CD4-positive, alpha-beta T cell treated with Interleukin-17A for 4 hours (primary cell): ENCODE measurements at places on chromosomes 3 and 15.
A peak's percentile ranks its signal among the peaks of the same experiment; 100 is the strongest.

DNA sequence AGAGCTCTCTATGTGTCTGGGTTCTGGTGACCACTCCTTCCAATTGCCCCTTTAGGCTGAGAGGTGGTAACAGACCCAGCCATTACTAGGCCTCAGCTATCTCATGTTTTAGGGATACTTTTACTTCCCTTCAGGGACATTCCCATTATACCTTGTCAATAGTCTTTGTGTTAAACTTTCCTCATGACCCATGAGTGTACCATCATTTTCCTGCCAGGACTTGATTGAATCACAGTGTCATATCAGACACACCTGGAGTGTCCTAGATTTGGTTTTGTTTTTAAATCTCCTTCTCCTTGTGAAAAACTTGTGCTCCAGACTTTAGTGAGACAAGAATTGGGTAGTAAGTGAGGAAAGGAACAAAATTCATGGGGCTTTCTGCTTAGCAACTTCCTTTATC lies 136.6 kb downstream of the KCNAB1 start:
- DNase-seq, result no peak

DNA sequence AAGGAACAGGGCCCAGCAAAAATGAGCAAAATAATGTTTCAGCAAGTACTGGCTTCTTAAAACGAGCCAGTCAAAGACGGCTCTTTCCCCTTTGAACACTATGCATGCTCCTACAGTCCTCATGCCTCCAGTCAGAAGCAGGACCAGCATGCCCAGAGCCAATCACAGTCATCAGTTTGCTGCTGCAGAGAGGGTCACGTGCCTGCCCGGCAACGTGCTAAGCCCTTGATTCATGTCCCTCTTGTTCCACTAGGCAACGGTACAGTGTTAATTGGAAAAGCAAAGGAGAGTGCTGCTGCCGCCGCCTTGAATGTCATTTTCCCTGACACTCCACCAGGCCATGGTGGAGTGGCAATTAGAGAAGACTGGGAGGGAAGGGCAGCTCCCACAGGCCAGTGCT lies 500.1 kb downstream of the OCA2 start:
- DNase-seq, result no peak

DNA sequence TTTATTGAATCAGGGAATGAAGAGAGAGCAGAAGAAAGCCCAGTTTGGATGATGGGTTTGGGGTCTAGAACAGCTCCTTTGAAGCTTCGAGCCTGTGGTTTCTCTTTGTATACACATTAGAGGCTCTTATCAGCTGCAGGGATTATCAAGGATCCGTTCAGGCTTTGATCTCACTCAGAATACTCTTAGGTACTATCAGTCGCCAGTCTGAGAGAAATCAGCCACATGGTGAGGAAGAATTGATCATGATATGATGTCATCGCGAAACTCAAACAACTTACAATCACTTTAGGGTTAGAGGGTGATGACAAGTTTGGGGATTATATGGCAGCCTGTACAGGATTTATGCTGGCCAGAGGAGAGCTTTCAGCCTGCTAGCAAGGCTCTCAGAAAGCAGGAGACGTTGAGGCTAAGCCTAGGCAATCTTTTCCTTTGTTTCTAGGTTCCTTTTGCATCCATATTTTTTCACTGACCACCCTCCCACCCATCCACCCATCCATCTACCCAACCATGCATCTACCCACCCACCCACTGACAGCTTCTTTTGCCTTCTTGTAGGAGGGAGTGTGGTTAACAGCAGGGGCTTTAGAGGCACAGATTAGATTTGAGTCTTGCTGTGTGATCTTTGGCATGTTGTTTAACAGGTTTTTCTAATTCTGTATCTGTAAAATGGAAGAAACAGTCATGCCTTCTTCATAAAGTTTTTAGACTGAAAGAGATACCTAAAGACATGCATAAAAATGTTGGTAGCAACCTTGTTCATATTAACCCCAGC lies 330.4 kb upstream of the LRRFIP2 start:
- DNase-seq, result no peak

DNA sequence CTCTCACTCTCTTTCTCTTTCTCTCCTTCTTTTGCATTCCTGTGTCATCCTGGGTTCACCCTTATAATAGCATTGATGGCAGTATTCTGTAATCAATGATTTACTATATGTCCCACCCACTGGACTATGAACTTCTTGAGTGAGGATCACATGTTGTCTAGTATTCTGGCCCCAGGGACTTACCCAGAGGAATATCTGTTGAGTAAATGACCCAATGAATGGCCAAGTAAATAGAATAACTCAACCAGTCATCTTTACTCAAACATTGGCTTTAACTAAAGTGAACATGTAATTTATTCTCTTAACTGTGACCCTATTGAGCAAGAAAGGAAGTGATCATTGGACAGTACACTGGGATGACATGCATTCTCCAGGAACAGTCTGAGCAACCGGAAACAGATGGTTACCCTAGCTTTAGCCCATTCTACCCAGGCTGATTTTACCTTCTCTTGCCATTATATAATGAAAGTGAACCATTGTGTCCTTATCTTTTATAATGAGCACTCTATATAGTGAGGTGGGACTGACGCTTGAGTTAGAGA lies 94.5 kb upstream of the SOX14 start:
- DNase-seq, result no peak

DNA sequence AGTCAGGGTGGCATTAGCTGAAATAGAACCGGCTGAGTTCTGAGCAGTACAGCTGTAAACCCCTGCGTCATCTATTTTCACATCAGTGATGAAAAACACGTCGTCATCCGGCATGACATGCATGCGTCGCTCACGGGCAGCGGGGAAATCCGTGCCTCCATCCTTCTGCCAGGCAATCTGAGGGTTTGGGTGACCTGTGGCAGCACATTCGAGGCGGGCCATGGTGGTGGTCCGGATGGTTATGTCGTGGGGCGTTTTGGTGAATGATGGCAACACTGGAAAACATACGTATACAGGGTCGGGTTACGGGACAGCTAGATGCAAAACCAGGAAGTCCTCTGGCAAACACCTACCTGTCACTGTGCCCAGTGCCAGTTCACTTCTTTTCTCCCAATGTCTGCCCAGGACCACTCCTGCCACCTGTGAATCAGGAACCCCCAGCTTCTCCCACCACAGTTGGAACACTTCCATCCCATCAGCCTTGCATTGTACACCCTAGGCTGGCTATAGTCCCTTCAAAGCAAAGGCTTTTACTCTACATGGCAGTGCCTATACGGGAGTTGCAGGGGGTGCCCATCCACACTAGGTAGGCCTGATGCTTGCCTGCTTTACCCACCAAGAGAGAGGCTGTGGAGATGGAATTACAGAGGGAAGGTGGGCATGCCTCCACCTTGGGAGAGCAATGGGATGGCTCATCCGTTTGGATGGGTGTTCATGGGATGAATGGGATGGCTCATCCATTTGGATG lies 116.7 kb downstream of the LRIG1 start:
- DNase-seq, result no peak

DNA sequence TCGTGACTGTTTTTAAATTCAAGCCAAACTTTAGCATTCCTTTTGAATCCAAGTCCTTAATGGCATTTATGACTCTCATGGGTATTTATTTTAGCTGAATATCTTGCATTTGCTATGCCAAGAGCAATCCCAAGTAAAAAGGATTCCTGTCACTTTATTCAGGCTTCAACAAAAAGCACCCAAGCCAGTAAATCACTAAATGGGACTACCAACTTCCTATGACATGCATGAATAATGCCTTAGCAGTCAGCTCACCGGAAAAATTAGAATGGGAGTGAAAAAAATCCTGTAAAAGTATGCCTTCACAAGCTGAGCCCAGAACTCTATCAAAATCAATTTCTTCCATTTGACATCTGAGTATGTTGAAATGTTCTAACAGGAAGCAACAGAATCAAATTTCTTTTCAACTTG lies 1297.9 kb downstream of the ROBO2 start:
- no peak for DNase-seq

GRCh38 chr15:92098869-92099268 lies 245.4 kb downstream of the SLCO3A1 start:
- no peak for DNase-seq

DNA sequence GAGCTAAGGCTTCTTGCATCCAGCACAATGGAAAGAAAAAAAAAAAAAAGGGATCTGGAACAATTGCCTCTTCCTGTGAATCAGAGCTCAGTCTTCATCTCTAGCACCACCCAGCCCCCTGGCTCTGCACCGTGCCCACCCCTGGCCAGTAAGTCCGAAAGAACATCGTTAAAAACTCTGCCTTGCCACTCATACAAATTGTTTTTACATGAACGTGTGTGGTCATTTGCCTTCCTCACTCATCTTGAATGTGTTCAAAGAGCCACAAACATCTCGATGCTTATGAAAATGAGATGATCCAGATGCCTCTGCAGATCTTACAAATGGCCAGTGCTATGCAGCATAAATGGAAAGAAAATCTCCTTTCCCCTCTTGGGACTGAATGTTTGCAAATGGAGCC lies 400.0 kb upstream of the PPP2R3A start:
- DNase-seq, result no peak

DNA sequence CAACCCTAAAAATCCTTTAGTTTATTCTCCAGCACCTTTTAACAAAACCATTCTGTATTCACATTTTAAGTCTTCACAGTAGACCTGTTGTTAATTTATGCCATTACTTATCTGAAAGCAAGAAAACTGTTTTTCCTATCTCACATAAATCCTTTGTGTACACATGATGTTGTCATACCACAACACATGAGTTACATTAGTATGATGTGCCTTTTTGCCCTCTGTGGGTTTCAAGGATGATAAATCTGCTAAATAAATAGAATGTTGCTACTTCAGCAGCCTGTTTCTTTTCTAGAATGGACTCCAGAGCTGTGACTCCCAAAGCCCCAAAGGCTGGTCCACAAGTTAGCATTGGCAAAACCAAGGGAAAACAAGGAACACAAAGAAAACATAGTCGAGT lies 151.6 kb downstream of the SERPINI1 start:
- no peak for DNase-seq

GRCh38 chr3:42539871-42540714 lies 37.6 kb downstream of the VIPR1 start:
- DNase-seq, result peak; percentile 82

DNA sequence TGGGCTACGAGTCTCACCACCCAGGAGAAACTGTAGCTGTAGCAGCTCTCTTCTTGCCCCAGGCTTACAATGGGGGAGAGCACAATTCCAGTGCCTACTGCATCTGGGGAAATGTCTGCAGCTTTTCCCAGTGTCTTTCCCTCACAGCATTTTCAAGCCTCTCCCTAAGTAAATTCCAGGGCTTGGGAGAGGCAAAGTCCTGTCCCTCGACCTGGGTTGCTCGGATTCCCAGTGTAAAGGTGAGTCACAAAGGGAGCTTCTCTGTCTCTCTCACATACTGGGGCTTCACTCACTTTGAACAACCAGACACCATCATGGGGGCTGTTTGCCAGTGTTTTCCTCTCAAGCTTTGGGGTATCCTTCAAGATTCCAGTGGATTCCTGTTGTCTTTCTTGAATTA lies 689.4 kb upstream of the NAALADL2 start:
- no peak for DNase-seq

- no peak for DNase-seq
Observed at GRCh38 chr3:68402235-68402918, 530.0 kb downstream of the TAFA4 start.

DNA sequence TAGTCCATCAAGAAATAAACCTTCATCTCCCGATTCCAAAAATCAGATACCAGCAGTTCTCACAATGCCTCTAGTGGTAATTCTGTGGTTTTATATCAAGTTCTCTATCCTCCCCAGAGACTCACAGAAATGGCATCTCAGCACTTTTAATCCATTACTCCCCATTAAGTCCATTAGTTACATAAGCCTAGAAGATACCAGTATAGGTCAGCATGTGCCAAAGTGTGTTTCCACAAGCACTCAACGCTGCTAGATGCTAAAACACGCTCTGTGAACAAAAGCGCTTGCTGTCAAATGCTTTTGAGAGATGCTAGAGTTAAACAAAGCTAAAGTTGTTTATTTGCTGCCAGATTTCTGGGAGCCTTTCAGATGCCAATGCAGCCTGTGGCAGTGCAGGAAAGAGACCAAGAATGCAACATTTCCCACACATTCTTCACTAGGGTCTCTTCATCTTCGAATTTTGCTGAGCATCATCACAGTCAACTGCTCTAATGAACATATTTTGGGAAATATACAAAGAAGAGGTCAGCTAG lies 918.8 kb upstream of the CFAP20DC start:
- DNase-seq, result no peak
